ENCODE measurements at places on chromosomes 12 and 14. TPM values are rescaled to one million over a fixed set of nuclear protein-coding genes. Genes with fewer than 3 reads are reported as not detected.
A peak's percentile ranks its signal among the peaks of the same experiment; 100 is the strongest.

- no peaks in the 10 kb centered on the region for H3K4me1 ChIP-seq
- DNase-seq = no peak
- H3K27me3 ChIP-seq = no peaks in the 10 kb centered on the region
- no peaks in the 10 kb centered on the region for H3K36me3 ChIP-seq
- peak overlapping the region; percentile 39 for H3K4me3 ChIP-seq
Observed at GRCh38 chr12:54561164-54561563, 11.8 kb downstream of the PDE1B start.

- peak overlapping the region; percentile 87 for H3K27ac ChIP-seq
- H3K27me3 ChIP-seq = no peaks in the 10 kb centered on the region
- H3K4me1 ChIP-seq = peaks cover 37% of the 10 kb centered on the region
- H3K36me3 ChIP-seq = no peaks in the 10 kb centered on the region
- no peak for DNase-seq
Observed at GRCh38 chr14:35333264-35333730, 41.1 kb downstream of the PSMA6 start.

GRCh38 chr14:68899033-68899603 is 80.0 kb downstream of the ACTN1 start:
- no peaks in the 10 kb centered on the region for H3K27me3 ChIP-seq
- H3K4me1 ChIP-seq = no peaks in the 10 kb centered on the region
- H3K4me3 ChIP-seq = no peak overlapping the region
- peak overlapping the region; percentile 58 for H3K27ac ChIP-seq
- H3K36me3 ChIP-seq = peaks cover 10% of the 10 kb centered on the region
- no peak for DNase-seq

- H3K27ac ChIP-seq = no peak overlapping the region
- H3K27me3 ChIP-seq = no peaks in the 10 kb centered on the region
- H3K4me3 ChIP-seq = no peak overlapping the region
- no peaks in the 10 kb centered on the region for H3K4me1 ChIP-seq
Observed at GRCh38 chr14:101174522-101174838, 271.0 kb upstream of the RTL1 start.

DNA sequence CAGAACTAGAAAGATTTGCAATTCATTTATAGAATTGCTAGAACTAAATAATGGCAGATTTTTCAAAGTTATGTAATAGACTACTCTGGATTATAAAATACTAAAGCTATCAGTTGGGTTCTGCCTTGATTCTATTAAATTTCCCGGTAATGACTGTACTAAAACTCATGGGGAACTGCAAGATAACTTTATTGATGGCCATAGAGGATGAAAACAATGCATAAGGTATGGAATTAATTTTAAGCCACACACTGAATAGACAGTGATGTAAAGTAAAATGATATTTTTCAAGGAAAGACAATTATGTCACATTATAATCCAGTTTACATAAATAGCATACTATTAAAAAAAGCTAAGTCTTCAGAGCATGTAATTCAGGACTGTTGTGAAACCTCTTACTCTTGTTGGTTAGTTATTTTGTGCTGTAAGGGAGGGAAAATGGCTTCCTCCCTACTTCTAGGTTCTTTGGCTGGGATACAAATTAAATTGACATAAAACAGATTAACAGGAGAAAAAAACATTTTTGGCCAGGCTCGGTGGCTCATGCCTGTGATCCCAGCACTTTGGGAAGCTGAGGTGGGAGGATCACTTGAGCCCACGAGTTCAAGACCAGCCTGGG is 134.4 kb upstream of the AMIGO2 start:
- H3K27me3 ChIP-seq = no peaks in the 10 kb centered on the region
- no peak overlapping the region for H3K4me3 ChIP-seq
- no peak overlapping the region for H3K27ac ChIP-seq
- H3K36me3 ChIP-seq = no peaks in the 10 kb centered on the region

GRCh38 chr14:34098045-34098984 is 147.4 kb upstream of the EGLN3 start:
- no peaks in the 10 kb centered on the region for H3K4me1 ChIP-seq
- no peaks in the 10 kb centered on the region for H3K27me3 ChIP-seq
- H3K4me3 ChIP-seq = no peak overlapping the region
- H3K36me3 ChIP-seq = no peaks in the 10 kb centered on the region
- DNase-seq = no peak

DNA sequence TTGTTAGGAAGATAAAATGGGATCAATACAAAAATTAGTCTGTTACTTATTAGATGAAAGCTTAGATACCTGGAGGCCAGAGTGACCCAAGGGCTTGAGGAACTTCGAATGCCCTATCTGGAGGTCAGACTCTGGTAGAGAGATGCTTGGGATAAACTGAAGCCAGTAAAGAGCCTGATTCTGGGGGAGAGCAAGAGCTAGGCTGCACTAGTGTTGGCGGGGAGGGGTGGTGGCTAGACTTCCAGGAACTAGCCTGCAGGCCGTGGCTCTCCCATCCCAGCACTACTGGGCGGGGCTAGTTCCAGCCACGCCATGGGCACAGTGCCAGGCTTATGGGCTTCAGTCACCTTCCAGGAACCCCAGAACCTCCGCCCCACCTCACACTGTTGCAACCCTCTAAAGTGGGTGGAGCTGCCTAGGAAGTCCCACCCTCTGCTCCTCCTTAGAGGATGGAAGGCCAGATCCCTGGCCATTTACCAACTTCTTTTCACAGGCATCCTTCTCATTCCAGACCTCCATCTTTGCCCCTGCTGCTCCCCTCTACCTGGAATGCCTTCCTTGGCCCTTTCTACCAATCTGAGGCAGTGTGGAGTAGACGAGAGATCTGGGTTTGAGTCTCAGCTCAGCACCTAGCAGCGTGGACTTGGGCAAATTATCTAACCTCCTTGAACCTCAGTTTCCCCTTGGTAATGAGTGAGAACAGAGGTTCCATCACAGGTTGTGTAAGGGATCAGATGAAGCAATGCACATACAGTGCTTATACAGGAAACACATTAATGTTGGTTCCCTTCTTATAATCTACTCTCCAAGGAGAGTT is 6.3 kb upstream of the NFE2 start:
- H3K27me3 ChIP-seq = no peaks in the 10 kb centered on the region
- H3K4me1 ChIP-seq = no peaks in the 10 kb centered on the region
- peak; percentile 77 for DNase-seq
- no peak overlapping the region for H3K27ac ChIP-seq

- peaks cover 8% of the 10 kb centered on the region for H3K4me1 ChIP-seq
- H3K27me3 ChIP-seq = no peaks in the 10 kb centered on the region
- H3K36me3 ChIP-seq = no peaks in the 10 kb centered on the region
- no peak for DNase-seq
Observed at GRCh38 chr14:95359994-95360826, 40.5 kb upstream of the CLMN start.

DNA sequence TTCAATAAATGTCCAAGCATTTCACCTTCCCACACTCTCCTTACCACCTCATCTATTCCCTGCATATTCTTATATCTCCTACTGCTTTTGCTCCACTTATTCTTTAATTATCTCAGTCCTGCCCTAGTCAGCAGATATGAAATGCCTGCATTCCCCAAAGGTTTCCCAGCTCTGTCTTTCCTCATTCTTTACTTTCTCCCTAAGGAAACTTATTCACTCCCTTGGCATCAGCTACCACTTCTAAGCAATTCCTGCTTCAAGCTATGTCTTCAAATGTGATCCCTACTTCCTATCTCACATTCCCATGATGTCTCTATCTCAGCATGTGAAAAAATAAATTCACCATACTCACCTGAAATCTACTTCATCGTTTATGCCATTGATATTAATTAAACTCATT is 111.8 kb downstream of the CAPZA3 start:
- DNase-seq = no peak
- no peaks in the 10 kb centered on the region for H3K36me3 ChIP-seq
- no peak overlapping the region for H3K4me3 ChIP-seq
- H3K4me1 ChIP-seq = no peaks in the 10 kb centered on the region
- H3K27ac ChIP-seq = no peak overlapping the region

- H3K27ac ChIP-seq = peak overlapping the region; percentile 97
- H3K36me3 ChIP-seq = no peaks in the 10 kb centered on the region
- H3K4me3 ChIP-seq = peak overlapping the region; percentile 86
- no peak for DNase-seq
- H3K27me3 ChIP-seq = no peaks in the 10 kb centered on the region
Observed at GRCh38 chr12:53179687-53180219, 769 bp upstream of the ZNF740 start.

DNA sequence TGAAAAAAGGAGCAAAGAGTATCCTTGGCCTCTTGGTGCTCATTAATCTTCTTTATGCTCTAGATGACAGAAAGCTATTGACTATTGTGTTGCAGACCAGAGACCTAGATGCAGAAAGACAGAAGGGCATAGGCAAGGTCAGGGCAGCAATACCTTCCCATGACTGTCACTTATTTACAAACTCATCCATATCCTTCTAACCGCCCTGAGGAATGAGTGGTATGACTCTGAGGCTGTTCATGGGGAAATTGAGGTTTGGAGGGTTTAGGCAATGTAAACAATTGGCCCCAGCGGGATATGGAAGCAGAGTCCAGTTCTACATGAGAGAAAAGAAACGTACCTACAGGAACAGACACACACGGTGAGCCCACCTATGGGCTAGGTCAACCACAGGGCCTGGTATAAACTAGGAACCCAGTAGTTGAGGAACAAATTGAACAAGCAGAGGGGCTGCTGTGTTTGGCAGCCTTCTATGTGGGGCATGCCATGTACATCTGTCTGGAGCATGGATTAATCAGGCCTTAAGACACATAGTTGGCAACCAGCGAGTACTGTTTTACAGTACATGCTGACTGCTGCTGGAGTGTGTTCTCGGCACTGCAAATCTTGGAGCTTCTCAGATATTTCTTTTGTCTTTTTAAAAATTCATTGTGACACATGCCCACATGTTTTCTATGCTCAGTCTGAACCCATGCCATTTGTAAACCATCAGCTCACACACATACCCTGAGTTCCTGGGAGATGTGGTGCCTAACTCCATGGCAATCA is 159.7 kb upstream of the NTF3 start:
- no peaks in the 10 kb centered on the region for H3K36me3 ChIP-seq
- H3K27me3 ChIP-seq = peaks cover under 1% of the 10 kb centered on the region
- no peaks in the 10 kb centered on the region for H3K4me1 ChIP-seq
- H3K27ac ChIP-seq = no peak overlapping the region
- no peak for DNase-seq
- H3K4me3 ChIP-seq = no peak overlapping the region

GRCh38 chr12:49827401-49828099 is 663 bp downstream of the NCKAP5L start:
- H3K27ac ChIP-seq = peak overlapping the region; percentile 89
- no peaks in the 10 kb centered on the region for H3K27me3 ChIP-seq
- H3K4me1 ChIP-seq = peaks cover 19% of the 10 kb centered on the region
- peak; percentile 52 for DNase-seq

DNA sequence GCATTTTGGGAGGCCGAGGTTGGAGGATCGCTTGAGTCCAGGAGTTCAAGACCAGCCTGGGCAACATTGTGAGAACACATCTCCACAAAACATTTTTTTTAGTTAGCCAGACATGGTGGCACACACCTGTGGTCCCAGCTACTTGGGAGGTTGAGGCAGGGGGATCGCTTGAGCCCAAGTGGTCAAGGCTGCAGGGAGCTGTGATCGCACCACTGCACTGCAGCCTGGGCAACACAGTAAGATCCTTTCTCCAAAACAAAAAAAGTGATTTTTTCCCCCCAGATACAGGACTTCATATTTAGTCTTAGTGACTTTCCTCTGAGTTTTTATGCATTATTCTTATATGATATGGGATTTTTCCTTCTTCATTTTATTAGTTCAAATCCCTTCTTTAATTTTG is 20.2 kb downstream of the OXA1L start:
- H3K36me3 ChIP-seq = no peaks in the 10 kb centered on the region
- no peaks in the 10 kb centered on the region for H3K27me3 ChIP-seq
- H3K4me1 ChIP-seq = no peaks in the 10 kb centered on the region
- H3K27ac ChIP-seq = no peak overlapping the region
- DNase-seq = no peak

DNA sequence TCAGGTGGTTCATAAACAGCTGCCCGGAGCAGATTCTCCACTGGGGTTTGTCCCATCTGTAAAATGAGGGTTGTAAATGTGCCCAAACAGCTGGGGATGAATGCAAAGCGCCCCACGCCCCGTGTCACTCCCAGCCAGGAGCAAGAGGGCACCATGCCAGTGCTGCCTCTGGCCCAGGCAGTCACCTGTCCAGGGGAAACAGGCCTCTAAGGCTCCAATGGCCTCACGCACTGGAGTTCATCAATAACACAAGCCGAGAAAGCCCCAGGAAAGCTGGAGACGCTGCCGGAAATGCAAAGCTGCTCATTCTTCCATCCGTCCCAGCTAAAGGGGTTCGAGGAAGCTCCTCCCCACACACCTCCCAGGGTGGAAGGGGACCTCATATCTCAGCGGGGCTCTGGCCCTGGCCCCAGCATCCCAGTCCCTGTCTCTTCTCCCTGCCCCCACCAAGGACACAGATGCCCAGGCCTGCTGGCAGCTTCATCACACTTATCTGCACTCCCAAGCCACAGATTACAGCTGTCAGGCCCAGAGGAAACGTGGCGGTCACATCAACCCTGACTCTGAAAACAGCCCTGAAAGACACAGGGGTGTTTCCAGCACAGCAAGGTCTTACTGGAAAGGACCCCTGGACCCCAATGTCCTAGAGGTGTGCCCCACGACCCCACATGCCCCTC is 21.5 kb downstream of the SCARB1 start:
- peaks cover 5% of the 10 kb centered on the region for H3K4me1 ChIP-seq
- no peaks in the 10 kb centered on the region for H3K27me3 ChIP-seq
- H3K27ac ChIP-seq = peak overlapping the region; percentile 70
- DNase-seq = no peak

GRCh38 chr14:34336501-34336900 is 125.5 kb downstream of the SPTSSA start:
- H3K27ac ChIP-seq = no peak overlapping the region
- no peaks in the 10 kb centered on the region for H3K36me3 ChIP-seq
- no peaks in the 10 kb centered on the region for H3K27me3 ChIP-seq
- H3K4me3 ChIP-seq = no peak overlapping the region

DNA sequence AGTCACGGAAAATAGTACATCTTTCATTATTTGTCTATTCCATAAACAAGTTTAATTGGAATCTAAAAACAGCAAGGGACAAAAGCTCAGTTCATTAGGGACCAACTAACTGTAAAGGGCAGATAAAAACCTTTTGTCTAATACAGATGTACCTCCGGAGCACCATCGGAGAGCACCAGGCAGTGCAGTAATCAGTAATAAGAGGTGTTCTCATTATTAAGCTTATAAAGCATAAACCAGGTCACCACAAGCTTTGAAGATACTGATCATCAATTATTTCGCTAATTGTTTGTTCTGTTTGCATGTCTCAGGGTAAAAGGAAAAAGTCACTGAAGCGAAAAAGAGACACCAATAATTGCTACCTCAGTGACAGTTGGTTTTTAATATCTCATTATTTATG is 207.3 kb upstream of the PRKD1 start:
- H3K27ac ChIP-seq = no peak overlapping the region
- H3K4me3 ChIP-seq = no peak overlapping the region
- H3K27me3 ChIP-seq = no peaks in the 10 kb centered on the region
- no peaks in the 10 kb centered on the region for H3K36me3 ChIP-seq
- H3K4me1 ChIP-seq = no peaks in the 10 kb centered on the region
- no peak for DNase-seq

- H3K4me3 ChIP-seq = no peak overlapping the region
- DNase-seq = no peak
- H3K27me3 ChIP-seq = no peaks in the 10 kb centered on the region
- no peaks in the 10 kb centered on the region for H3K36me3 ChIP-seq
- no peaks in the 10 kb centered on the region for H3K4me1 ChIP-seq
Observed at GRCh38 chr12:90828621-90829020, 126.4 kb downstream of the CCER1 start.

Gene RERGL
- total RNA-seq = 3.6 TPM

Gene MYBPC1
- 395 TPM for total RNA-seq

Gene SLC25A21
- 0.66 TPM for total RNA-seq

Gene ALX1
- 2.9 TPM for total RNA-seq

Gene SLC39A2
- total RNA-seq = 0.59 TPM

Gene GDF3
- not detected for total RNA-seq

Gene ZC2HC1C
- 3.2 TPM for total RNA-seq

Gene DNM1L
- 46.1 TPM for total RNA-seq

Data from breast epithelium (tissue), 4 donors.